Hepatocyte (in vitro differentiated cells): ENCODE measurements at places on chromosomes 3 and 15. TPM values are rescaled to one million over a fixed set of nuclear protein-coding genes. Genes with fewer than 3 reads are reported as not detected.

GRCh38 chr3:167375478-167375877 is 4.6 kb downstream of the ZBBX start:
- no peak for DNase-seq
- H3K4me1 ChIP-seq: no peaks in the 10 kb centered on the region
- H3K27me3 ChIP-seq: no peaks in the 10 kb centered on the region
- H3K4me3 ChIP-seq: no peak overlapping the region
- H3K36me3 ChIP-seq: no peaks in the 10 kb centered on the region
- no peak overlapping the region for H3K27ac ChIP-seq

- H3K36me3 ChIP-seq: no peaks in the 10 kb centered on the region
- no peaks in the 10 kb centered on the region for H3K4me1 ChIP-seq
- H3K27ac ChIP-seq: no peak overlapping the region
- no peak for DNase-seq
- no peak overlapping the region for H3K4me3 ChIP-seq
These were observed 27.5 kb downstream of the PAQR9 start for GRCh38 chr3:142935963-142936362.

- no peak for DNase-seq
- no peak overlapping the region for H3K4me3 ChIP-seq
- no peaks in the 10 kb centered on the region for H3K27me3 ChIP-seq
- peaks cover 4% of the 10 kb centered on the region for H3K4me1 ChIP-seq
These were observed 129.6 kb downstream of the GADL1 start for GRCh38 chr3:30764891-30765290.

DNA sequence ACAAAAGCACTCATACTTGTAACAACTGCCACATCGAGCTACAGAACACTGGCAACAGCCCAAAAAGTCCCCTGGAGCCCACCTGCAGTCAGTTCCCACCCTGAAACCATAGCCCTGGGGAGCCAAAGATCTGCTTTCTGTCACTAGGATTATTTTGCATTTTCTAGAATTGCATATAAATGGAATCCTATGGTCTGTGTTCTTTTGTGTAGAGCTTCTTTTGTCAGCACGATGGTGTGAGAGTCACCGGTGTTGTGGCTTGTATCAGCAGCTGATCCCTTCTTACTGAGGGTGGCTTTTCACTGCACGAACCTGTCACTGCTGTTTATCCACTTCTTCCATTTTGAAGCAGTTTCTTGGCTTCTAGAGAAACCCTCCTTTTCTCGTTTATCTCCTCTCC is 60.1 kb upstream of the PRR23E start:
- DNase-seq: no peak
- H3K36me3 ChIP-seq: no peaks in the 10 kb centered on the region
- H3K4me3 ChIP-seq: no peak overlapping the region
- peaks cover 4% of the 10 kb centered on the region for H3K4me1 ChIP-seq
- H3K27ac ChIP-seq: no peak overlapping the region

DNA sequence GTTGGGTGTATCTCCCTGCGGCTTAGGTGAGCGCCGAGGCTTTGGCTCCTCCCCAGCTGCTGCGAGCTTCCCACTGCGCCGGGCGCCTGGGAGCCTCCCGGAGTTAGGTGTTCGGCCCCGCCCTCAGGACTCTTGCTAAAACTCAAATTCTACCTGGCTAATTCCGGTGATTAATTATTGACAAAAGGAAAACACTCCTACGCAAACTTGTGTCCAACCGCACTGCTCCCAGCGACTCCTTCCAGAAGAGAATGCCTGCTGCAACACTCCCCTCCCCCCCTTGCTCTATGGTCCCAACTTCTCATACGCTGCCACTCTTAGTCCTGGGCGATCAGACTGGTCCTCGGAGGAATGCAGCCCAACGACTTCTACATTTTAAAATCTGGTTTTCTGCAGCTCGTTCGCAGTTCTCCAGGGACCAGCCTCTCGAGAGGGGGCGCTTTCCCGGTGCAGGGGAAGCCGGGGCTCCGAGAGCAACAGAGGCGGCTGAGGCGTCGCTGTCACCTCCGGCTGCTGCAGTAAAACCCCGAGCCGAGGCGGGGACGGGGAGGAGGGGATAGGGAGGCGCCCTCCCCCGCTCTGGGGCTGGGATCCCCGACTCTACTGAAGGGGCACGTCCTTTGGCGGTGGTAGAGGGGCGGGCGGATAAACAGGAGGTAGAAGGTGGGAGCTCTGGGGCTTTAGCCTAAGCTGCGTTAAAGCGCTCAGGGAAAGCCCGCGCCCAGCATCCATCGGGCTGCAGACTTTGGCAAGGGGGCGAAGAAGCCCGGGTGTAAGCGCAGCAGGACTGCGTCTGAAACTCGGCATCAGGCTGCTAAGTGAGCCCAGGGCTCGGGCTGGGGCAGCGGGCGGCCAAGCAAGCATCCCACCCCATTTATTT is at the start of gene SPTSSB:
SPTSSB (minus strand) TSS at position 77 of the 880 bp plus-strand sequence. CDS start 25,194 bp downstream, outside the sequence.
- H3K4me1 ChIP-seq: peaks cover 6% of the 10 kb centered on the region
- H3K27me3 ChIP-seq: peaks cover 7% of the 10 kb centered on the region
- peak within 1 kb of the TSS; percentile 21 for H3K27ac ChIP-seq
- peak within 1 kb of the TSS; percentile 67 for H3K4me3 ChIP-seq
- H3K36me3 ChIP-seq: no peaks in the 10 kb centered on the region

GRCh38 chr3:140585828-140586227 is 92.0 kb upstream of the TRIM42 start:
- no peak overlapping the region for H3K4me3 ChIP-seq
- H3K27me3 ChIP-seq: no peaks in the 10 kb centered on the region
- H3K4me1 ChIP-seq: no peaks in the 10 kb centered on the region
- no peak for DNase-seq
- H3K36me3 ChIP-seq: no peaks in the 10 kb centered on the region
- H3K27ac ChIP-seq: no peak overlapping the region

Gene IL17RD
- 6.2 and 6.7 TPM in 2 replicates for total RNA-seq

Gene SAXO2
- total RNA-seq: 0.64 and 2.3 TPM in 2 replicates

DNA sequence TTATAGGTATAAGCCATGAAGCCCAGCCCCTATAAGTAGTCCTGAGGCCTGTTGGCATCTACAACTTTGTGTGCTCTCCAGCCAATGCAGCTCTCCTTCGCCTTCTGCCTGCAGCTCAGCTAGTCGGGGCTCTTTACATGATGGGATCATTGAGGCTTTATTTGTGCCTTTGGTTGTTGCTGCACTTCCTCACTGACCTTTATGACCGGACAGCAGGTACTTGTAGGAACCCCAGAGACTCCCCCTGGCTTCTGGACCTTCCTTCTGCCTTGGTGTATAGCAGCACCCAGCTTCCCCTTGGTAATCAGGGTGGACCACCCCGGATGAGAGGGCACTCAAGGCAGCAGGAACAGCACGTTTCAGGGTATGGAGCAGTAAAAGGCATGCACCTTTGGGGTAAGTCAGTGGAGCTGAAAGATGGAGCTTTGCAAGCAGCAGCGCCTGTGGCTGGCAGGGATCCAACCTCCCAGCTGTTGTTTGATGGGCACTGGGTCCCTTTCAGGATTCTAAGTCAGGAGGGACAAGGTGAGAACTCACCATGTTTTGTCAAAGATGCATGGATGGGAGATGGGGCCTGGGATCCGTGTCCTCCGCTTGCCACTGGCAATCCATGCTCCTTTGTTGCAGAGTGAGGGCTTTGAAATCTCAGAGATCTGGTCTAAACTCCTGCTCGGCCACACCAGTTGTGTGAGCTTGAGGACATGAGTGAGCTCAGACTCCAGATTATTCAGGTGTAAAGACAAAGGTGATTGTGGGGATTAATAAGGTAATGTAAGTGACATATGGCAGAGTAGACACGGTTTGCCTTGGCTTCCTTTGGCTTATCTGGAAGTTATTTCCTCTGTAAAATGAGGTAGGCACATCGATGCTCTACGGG is 65.1 kb upstream of the KLF13 start:
- no peaks in the 10 kb centered on the region for H3K36me3 ChIP-seq
- no peak for DNase-seq
- H3K4me1 ChIP-seq: peaks cover 13% of the 10 kb centered on the region
- no peak overlapping the region for H3K4me3 ChIP-seq
- H3K27me3 ChIP-seq: no peaks in the 10 kb centered on the region
- H3K27ac ChIP-seq: no peak overlapping the region

- no peaks in the 10 kb centered on the region for H3K27me3 ChIP-seq
- H3K36me3 ChIP-seq: no peaks in the 10 kb centered on the region
- DNase-seq: no peak
These were observed 14.3 kb downstream of the ABCC5 start for GRCh38 chr3:184003187-184003967.

Gene ACVR2B
- 13.1 and 15.4 TPM in 2 replicates for total RNA-seq

DNA sequence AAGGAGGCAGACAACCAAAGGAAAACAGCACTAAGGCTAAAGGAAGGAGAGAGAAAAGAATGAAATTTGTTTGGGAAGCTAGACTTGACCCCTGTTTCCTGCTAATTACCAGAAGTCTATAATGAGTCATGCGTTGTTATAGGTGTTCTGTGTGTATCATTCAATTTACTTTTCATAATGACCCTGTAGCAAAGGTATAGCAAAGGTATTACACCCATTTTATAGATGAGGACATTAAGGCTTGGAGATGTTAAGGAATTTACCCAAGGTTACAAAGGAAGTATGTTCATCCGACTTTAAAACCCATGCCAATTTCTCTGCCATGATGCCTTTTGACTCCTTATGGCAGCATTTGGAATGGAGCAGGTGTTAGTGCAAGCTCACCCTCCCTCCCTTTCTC is 54.9 kb downstream of the RAP2B start:
- no peaks in the 10 kb centered on the region for H3K36me3 ChIP-seq
- no peak overlapping the region for H3K4me3 ChIP-seq
- H3K27me3 ChIP-seq: no peaks in the 10 kb centered on the region

DNA sequence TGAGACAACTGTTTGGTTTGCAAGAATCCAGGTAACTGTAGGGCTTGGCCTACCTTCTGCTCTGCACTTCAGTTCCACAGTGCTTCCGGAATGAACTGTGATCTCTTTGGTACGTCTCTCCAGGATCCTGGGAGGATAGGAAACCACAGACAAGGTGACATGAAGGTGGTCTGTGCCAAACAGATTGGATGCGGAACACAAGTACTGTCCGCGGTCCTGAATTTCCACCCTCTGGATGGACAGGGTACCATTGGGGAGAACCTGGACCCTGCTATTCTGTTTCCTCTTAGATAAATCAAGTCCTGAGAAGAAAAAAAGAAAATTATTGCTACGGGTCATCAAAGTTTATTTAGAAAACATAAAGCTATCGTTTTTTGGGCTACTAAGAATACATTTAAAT is 17.3 kb downstream of the IGSF10 start:
- no peak overlapping the region for H3K4me3 ChIP-seq
- no peaks in the 10 kb centered on the region for H3K4me1 ChIP-seq
- DNase-seq: peak; percentile 31
- no peak overlapping the region for H3K27ac ChIP-seq
- H3K36me3 ChIP-seq: no peaks in the 10 kb centered on the region

- H3K27me3 ChIP-seq: no peaks in the 10 kb centered on the region
- H3K4me3 ChIP-seq: no peak overlapping the region
- H3K36me3 ChIP-seq: no peaks in the 10 kb centered on the region
- peak overlapping the region; percentile 92 for H3K27ac ChIP-seq
- peaks cover 64% of the 10 kb centered on the region for H3K4me1 ChIP-seq
These were observed 31.5 kb downstream of the ABHD2 start for GRCh38 chr15:89119489-89120478.

- H3K27ac ChIP-seq: no peak overlapping the region
- no peaks in the 10 kb centered on the region for H3K36me3 ChIP-seq
- H3K4me3 ChIP-seq: no peak overlapping the region
- H3K27me3 ChIP-seq: peaks cover 5% of the 10 kb centered on the region
These were observed 24.9 kb upstream of the ATP2B2 start for GRCh38 chr3:10530241-10530640.

Gene TMEM266
- total RNA-seq: 1.8 and 1.9 TPM in 2 replicates

DNA sequence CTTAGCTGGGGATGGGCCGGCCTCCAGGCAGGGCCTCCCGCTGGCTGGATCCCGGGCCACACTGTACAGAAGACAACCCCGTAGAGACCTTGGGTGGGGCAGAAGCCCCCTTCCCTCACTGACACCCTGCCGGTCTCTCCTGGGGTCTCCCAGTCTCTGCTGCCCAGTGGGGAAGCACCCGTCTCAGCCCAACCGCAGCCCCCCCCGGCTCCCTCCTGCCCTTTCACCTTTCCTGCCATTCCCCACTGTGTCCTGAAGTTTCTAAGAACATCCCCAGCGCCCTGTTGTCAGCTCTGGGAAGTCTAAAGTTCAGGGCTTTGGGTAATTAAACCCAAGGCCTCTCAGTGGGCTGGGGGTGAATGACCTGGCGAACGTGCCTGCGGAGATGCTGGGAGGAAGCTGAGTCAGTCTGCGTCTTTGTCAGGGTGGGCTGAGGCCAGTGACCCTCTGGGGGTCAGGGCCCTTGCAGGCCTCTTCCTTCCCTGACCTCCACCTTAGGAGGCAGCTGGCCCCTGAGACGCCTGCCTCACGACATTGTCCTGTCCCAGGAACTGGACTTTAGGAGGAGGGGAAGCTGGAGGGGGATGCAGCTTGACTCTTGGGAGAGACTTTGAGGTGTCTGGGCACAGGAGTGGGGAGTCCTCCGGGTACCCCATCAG is 1.4 kb upstream of the SLC51A start:
- H3K4me1 ChIP-seq: peaks cover 28% of the 10 kb centered on the region
- H3K36me3 ChIP-seq: no peaks in the 10 kb centered on the region
- H3K27me3 ChIP-seq: no peaks in the 10 kb centered on the region
- DNase-seq: peak; percentile 67
- peak overlapping the region; percentile 85 for H3K27ac ChIP-seq

DNA sequence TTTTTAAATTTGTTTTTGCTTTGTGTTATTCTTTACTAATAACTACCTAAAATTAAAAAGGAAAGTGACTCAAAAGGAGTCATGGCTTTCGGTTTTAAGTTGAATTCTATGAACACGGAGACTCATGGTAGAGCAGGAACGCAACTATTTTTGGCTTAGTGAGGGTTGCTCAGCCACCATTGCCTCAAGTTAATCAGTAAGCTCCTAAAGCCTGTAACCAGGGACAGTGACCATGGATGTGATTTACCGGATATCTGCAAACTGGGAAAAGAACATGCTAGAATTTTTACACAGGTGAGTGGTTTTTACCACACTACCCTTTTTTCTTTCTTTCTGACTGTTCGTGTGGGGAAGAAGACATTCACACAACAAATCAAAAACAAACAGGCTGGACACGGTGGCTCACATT is 11.8 kb downstream of the SLC12A8 start:
- no peak for DNase-seq
- no peak overlapping the region for H3K4me3 ChIP-seq
- no peaks in the 10 kb centered on the region for H3K27me3 ChIP-seq
- H3K4me1 ChIP-seq: no peaks in the 10 kb centered on the region

Gene DTX3L
- total RNA-seq: 27.2 and 27.7 TPM in 2 replicates

DNA sequence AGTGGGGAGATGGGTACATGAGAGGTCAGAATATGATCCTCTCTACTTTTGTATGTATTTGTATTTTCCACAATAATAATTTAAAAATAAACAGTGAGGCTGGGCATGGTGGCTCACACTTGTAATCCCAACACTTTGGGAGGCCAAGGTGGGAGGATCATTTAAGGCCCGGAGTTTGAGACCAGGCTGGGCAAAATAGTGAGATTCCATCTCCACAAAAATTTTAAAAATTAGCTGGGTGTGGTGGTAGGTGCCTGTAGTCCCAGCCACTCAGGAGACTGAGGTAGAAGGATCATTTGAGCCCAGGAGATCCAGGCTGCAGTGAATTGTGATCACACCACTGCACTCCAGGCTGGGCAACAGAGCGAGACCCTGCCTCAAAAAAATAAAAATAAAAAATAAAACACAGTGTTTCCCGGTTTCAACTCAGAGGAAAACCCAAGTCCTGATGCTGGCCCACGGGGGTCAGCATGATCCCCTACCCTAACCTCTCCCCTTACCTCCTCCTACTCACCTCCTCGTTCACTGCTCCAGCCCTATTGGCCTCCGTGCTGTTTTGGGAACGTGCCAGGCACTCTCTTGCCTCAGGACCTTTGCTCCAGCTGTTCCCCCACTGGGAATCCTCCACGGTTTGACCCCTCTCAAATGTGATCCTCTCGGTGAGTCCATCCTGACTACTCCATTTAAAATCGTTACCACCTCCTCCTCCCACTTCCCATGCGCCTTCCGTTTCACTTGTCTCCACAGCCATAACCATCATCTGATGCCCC is 2.9 kb upstream of the KLHL40 start:
- H3K36me3 ChIP-seq: no peaks in the 10 kb centered on the region
- no peaks in the 10 kb centered on the region for H3K27me3 ChIP-seq
- no peak overlapping the region for H3K27ac ChIP-seq
- peaks cover 5% of the 10 kb centered on the region for H3K4me1 ChIP-seq
- H3K4me3 ChIP-seq: no peak overlapping the region

Gene GATM
- total RNA-seq: 231 and 268 TPM in 2 replicates
